ENCODE measurements at places on chromosomes 13 and 19. TPM values are rescaled to one million over a fixed set of nuclear protein-coding genes. Genes with fewer than 3 reads are reported as not detected.
A peak's percentile ranks its signal among the peaks of the same experiment; 100 is the strongest.

ZIC5 gene
- polyA plus RNA-seq, result not detected

DNA sequence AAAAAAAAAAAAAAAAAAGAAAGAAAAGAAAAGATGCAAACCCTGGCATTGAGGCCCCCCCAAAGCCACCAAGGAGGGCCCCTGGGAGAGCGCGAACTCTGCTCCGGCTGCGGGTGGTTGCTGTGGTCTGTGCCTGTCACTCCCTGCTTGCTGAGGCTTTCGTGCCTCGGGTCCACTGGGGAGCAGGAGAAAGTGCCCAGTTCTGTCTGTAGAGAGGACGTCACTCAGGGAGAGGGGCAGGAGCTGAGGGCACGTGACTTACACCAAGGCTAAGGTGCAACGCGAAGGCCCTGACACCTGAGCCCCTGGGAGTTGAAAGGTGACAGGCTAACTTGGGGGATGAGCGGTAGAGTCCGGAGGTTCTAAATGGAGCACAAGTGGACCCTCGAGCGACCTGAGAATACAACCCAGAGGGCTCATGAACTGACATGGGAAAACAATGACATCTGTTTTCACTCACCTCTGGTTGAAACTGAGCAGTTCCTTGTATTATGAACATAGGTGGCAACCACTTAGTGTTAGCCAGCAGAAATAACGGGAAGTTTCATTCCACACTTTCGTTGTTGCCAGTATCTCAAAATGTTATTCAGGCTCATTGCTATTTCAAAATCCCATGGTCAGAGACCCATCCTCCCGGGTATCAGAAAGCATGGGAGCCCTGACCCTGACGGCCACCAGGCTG, 69.2 kb upstream of the TM9SF2 start:
- H3K4me1 ChIP-seq, result no peaks in the 10 kb centered on the region
- H3K27me3 ChIP-seq, result no peaks in the 10 kb centered on the region
- no peak for DNase-seq
- no peaks in the 10 kb centered on the region for H3K36me3 ChIP-seq
- H3K4me3 ChIP-seq, result no peak overlapping the region

- DNase-seq, result no peak
- peaks cover 10% of the 10 kb centered on the region for H3K36me3 ChIP-seq
- peak overlapping the region; percentile 77 for H3K4me3 ChIP-seq
- H3K4me1 ChIP-seq, result no peaks in the 10 kb centered on the region
- H3K27me3 ChIP-seq, result no peaks in the 10 kb centered on the region
- no peak overlapping the region for H3K27ac ChIP-seq
Measured at GRCh38 chr19:6423499-6424194, 964 bp downstream of the KHSRP start.

DNA sequence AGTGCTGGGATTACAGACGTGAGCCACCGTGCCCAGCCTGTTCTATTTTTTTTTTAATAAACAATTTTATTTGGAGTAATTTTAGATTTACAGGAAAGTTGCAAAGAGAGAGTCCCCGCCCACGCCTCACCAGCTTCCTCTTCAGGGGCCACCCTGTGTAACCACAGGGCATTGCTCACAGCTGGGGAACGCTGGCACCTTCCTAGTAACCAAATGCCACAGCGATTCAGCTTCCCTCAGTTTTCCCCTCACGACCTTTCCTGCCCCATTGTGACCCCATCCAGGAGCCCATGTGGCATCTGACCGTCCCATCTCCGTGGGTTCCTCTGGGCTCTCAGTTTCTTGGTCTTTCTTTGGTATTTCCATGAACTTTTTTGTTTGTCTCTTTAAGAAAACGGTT, 83.9 kb downstream of the GNG7 start:
- peak; percentile 18 for DNase-seq
- H3K27me3 ChIP-seq, result no peaks in the 10 kb centered on the region
- H3K4me3 ChIP-seq, result no peak overlapping the region
- no peak overlapping the region for H3K27ac ChIP-seq
- H3K4me1 ChIP-seq, result no peaks in the 10 kb centered on the region

DNA sequence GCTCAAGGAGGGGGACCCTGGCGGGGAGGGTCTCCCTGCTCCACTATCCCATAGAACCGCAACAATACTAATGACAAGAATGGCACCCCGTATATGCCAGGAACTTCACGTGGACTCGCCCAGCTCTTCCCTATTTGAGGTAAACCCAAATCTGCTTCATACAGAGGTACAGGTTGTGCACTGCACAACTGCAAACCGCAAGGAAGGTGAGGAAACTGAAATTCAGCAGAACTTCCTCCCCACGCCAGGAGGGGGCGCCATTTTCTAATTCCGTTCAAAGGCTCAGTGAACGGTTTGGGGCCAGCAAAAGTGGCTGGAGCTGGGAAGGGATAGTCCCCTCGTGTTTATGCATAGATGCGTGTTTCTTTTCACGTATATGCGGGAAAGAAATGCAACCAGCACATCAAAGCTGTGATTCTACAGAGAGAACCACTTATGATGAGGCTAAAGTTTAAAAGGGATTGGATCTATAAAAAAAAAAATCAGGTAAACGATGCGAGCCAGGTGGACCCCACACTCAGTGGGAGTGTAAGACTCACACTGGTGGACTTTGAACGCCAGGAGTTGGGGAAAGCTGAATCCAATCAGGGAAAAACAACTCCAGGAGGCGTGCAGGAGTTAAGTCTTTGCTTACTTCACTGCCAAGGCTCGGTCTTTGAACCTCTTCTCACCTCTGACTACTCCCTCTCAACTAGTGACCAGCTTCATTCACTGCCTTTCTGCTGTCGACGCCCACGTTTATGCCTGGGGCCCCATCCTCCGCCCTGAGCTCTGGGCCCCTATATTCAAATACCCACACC, 20.3 kb downstream of the C19orf81 start:
- no peak overlapping the region for H3K4me3 ChIP-seq
- H3K27ac ChIP-seq, result no peak overlapping the region
- H3K27me3 ChIP-seq, result peaks cover 9% of the 10 kb centered on the region
- DNase-seq, result no peak
- H3K4me1 ChIP-seq, result no peaks in the 10 kb centered on the region
- H3K36me3 ChIP-seq, result no peaks in the 10 kb centered on the region

- no peak for DNase-seq
- H3K4me1 ChIP-seq, result no peaks in the 10 kb centered on the region
- no peak overlapping the region for H3K4me3 ChIP-seq
- no peaks in the 10 kb centered on the region for H3K27me3 ChIP-seq
- no peaks in the 10 kb centered on the region for H3K36me3 ChIP-seq
Measured at GRCh38 chr19:32178401-32178800, 167.0 kb upstream of the ZNF507 start.

DNA sequence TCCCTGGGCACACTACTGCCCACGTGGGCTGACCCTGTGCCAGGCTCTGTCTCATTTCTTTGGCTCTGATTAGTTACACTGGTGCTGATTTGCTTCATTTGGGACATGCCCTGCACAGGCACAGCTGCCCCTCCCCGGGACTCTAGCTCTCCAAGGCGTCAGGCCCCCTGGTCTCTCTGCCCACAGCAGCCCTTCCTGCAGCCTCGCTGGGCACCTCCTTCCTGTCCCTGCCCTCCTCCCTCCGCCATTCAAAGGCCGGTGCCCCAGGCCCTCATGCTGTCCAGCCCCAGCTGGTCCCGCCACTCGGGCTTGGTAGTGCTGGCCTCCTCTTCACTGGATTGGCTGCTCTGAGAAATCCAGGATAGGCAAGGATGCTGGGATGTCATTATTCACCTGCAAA, 73.1 kb downstream of the ERICH6B start:
- H3K36me3 ChIP-seq, result no peaks in the 10 kb centered on the region
- DNase-seq, result no peak
- H3K27me3 ChIP-seq, result no peaks in the 10 kb centered on the region
- no peaks in the 10 kb centered on the region for H3K4me1 ChIP-seq
- no peak overlapping the region for H3K27ac ChIP-seq

DNA sequence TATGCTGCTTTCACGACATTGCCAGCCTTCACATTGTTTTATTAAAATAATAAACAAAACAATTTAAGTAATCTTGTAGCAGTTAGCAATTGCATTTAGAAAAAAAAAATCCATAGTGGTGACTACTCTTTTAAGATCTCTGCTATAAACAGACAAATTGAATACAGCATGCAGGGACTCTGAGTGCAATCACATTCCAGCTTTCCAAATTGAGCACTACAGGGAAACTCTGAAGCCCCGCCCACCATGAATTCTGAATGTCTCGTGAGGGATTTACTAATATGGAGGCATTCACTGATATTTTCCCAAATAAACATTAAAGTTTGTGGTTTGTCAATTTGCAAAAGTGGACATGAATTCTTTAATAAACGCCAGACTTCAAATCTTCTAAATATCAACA, 698.8 kb downstream of the LIG4 start:
- no peak overlapping the region for H3K4me3 ChIP-seq
- DNase-seq, result no peak
- no peak overlapping the region for H3K27ac ChIP-seq
- no peaks in the 10 kb centered on the region for H3K27me3 ChIP-seq
- no peaks in the 10 kb centered on the region for H3K36me3 ChIP-seq
- no peaks in the 10 kb centered on the region for H3K4me1 ChIP-seq

DNA sequence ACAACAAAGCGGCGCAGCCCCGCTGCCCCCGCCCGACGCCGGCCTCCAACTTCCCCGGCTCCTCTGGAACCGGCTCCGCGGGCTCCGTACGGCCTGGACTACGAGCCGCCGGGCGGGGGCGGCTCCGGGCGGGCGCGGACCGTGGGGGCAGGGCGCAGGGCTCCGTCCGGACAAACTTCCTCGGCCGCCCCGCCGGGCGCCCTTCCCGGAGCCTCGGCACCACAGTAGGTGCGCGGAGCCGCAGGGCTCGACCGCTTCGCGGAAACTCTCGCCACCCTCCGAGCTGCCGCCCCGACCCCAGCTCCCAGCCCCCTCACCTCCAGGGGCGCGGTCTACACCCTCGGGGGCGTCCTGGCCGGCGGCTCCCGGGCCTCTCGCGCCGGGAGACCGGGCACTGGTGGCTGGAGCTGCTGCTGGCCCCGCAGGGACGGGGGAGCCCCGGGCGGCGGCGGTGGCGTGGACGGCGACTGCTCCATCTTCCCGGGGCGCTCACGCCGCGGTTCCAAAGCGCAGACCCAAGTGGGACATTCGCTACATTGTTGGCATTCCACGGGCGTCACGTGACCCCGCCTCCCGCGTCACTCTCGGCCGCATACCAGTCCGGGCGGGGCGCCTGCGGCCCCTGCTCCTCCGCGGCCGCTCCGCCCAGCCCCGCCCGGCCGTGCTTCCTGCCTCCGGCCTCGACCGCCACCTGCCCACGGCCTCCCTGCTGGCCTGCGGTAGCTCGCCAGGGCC, at the start of gene LATS2:
Gene LATS2 (minus strand): TSS at position 558 of the 735 bp plus-strand sequence. CDS start 15,560 bp downstream, outside the sequence.
- H3K27me3 ChIP-seq, result no peaks in the 10 kb centered on the region
- H3K4me1 ChIP-seq, result peaks cover 3% of the 10 kb centered on the region

GRCh38 chr19:1455336-1456120, 5.6 kb downstream of the APC2 start:
- no peaks in the 10 kb centered on the region for H3K36me3 ChIP-seq
- peaks cover 2% of the 10 kb centered on the region for H3K27me3 ChIP-seq
- peak; percentile 74 for DNase-seq
- no peak overlapping the region for H3K4me3 ChIP-seq
- no peaks in the 10 kb centered on the region for H3K4me1 ChIP-seq

LRRC8E gene
- polyA plus RNA-seq, result 2.6 TPM

GRCh38 chr19:30865511-30865910, 483.7 kb downstream of the TSHZ3 start:
- no peaks in the 10 kb centered on the region for H3K27me3 ChIP-seq
- H3K4me3 ChIP-seq, result no peak overlapping the region
- H3K4me1 ChIP-seq, result no peaks in the 10 kb centered on the region
- no peak for DNase-seq
- H3K36me3 ChIP-seq, result no peaks in the 10 kb centered on the region

LCP1 gene
- polyA plus RNA-seq, result 3.5 TPM

AZU1 gene
- 0.35 TPM for polyA plus RNA-seq

DNA sequence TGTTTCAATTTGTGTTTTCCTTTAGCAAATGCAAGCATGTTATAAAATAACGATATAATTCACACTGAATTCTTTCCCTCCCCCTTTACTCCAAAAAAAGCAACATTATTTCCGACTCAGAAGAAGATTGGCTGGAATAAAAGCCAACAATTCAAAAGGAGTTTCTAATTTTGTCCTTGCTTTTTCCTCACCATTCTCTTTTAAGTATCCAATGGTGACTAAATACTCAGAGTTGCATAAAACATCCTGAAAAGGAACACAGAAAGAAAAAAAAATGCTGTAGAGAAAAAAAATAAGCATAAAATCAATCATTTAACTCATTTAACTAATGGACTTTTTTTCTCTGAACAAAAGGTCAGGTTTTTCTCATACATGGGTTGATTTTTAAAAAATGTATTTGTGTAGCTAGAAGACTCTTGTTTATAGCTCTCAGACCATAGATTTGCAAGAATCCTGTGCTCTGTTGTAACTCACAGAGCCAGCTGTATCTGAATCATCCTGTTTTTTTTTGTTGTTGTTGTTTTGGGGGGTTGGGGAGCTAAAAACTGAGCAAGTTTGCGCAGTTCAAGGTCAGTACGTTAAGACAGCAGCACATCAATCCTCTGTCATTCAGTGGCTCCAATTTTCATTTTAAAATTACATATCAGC, 108.1 kb downstream of the PCDH17 start:
- no peak overlapping the region for H3K4me3 ChIP-seq
- DNase-seq, result no peak
- no peaks in the 10 kb centered on the region for H3K4me1 ChIP-seq
- no peaks in the 10 kb centered on the region for H3K36me3 ChIP-seq
- H3K27ac ChIP-seq, result no peak overlapping the region
- H3K27me3 ChIP-seq, result no peaks in the 10 kb centered on the region

CLASRP gene
- 213 TPM for polyA plus RNA-seq

DNA sequence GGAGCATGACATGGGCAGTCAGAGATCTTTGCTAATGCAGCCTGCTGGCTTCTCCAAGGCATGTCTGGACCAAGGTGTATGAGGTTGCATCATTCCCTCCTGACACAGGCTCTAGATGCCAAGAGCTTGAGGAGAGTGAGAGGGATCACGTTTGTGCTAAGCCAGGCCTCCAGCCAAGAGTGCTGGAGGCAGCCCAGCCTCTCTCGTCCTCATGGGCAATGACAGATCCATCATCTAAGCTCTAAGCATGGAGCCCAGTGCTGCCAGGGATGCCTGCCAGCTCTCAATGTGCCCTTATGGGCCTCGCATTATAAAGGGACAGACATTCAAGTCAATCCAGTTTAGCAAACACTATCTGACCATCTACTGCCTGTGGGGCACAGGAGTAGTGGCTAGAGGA, 136.3 kb upstream of the VSTM2B start:
- no peaks in the 10 kb centered on the region for H3K27me3 ChIP-seq
- no peak overlapping the region for H3K4me3 ChIP-seq
- H3K4me1 ChIP-seq, result no peaks in the 10 kb centered on the region
- no peak for DNase-seq

GRCh38 chr13:104817271-104817670, 1718.2 kb downstream of the EFNB2 start:
- H3K4me1 ChIP-seq, result no peaks in the 10 kb centered on the region
- H3K36me3 ChIP-seq, result no peaks in the 10 kb centered on the region
- no peak overlapping the region for H3K27ac ChIP-seq

GRCh38 chr13:106548064-106548696, 12.7 kb upstream of the EFNB2 start:
- H3K4me3 ChIP-seq, result no peak overlapping the region
- DNase-seq, result no peak
- no peaks in the 10 kb centered on the region for H3K27me3 ChIP-seq
- no peaks in the 10 kb centered on the region for H3K36me3 ChIP-seq
- H3K27ac ChIP-seq, result no peak overlapping the region

PSPN gene
- 1.1 TPM for polyA plus RNA-seq

CABP5 gene
- not detected for polyA plus RNA-seq

GRCh38 chr19:38492181-38492813, 58.8 kb downstream of the RYR1 start:
- H3K4me3 ChIP-seq, result no peak overlapping the region
- DNase-seq, result no peak
- no peak overlapping the region for H3K27ac ChIP-seq
- H3K36me3 ChIP-seq, result no peaks in the 10 kb centered on the region

GRCh38 chr13:110008816-110009215, 222.4 kb upstream of the IRS2 start:
- no peak overlapping the region for H3K27ac ChIP-seq
- no peaks in the 10 kb centered on the region for H3K36me3 ChIP-seq
- no peak overlapping the region for H3K4me3 ChIP-seq
- H3K27me3 ChIP-seq, result no peaks in the 10 kb centered on the region
- H3K4me1 ChIP-seq, result no peaks in the 10 kb centered on the region

All from pancreas (tissue), 10 donors.